ENCODE measurements at places on chromosomes 2 and 18. TPM values are rescaled to one million over a fixed set of nuclear protein-coding genes. Genes with fewer than 3 reads are reported as not detected.

- H3K36me3 ChIP-seq: no peaks in the 10 kb centered on the region
- no peak for DNase-seq
- no peaks in the 10 kb centered on the region for H3K4me1 ChIP-seq
- H3K4me3 ChIP-seq: no peak overlapping the region
- no peak overlapping the region for H3K27ac ChIP-seq
Observed at GRCh38 chr2:60741576-60741975, 14.5 kb upstream of the PAPOLG start.

DNA sequence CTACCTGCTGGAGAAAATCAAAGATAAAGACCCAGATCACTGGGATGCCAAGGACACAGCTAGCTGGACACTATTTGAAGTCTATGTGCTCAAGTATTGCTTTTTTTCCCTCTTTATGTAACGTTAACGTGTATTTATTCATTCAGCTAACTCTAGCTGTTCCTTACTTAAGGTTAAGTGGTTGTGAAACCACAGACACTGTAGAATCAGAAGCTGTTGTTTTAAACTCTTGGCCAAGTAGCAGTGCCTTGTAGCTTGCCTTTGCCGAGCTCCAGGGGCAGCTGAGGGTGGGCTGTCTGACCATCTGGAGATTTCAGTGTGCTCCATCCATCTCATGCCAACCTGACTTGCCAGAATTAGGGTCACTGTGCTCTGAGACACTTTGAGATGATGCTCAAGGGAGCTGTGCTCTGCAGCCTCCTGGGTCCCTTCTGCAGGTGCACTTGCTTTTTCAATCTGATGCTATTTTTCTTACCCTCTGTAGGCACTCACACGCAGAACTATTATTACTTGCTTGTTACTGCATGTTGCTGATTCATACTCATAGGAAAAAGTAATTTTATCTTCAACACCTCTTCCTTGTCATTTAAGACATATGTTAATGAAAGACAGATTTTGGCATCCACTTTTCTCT is 116.2 kb downstream of the METTL8 start:
- no peak overlapping the region for H3K4me3 ChIP-seq
- H3K36me3 ChIP-seq: peaks cover 5% of the 10 kb centered on the region
- H3K27me3 ChIP-seq: no peaks in the 10 kb centered on the region
- DNase-seq: peak; percentile 56
- peak overlapping the region; percentile 22 for H3K27ac ChIP-seq

DNA sequence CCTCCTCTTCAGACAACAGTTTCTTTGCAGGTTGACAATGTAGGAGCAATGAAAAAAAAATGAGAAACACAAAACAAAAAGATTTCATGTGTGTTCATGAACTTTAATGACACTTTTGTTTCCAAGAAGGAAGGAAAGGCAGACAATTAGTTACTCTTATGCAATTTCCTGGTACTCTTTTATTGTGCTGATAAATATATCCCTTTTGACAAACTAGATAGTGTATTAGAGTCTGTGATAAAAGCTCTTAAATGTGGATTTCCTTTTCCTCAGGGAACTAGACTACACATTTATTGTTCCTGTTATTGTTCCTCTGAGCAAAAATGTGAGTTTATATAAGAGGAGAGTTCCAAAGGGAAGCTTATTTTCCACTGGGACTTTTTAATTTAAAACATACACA is 188.7 kb upstream of the NRXN1 start:
- H3K4me3 ChIP-seq: no peak overlapping the region
- no peak overlapping the region for H3K27ac ChIP-seq
- no peak for DNase-seq
- no peaks in the 10 kb centered on the region for H3K36me3 ChIP-seq
- no peaks in the 10 kb centered on the region for H3K4me1 ChIP-seq

- DNase-seq: no peak
- H3K27me3 ChIP-seq: peaks cover 2% of the 10 kb centered on the region
- H3K4me3 ChIP-seq: no peak overlapping the region
Observed at GRCh38 chr2:237552908-237553307, 13.5 kb upstream of the PRLH start.

DNA sequence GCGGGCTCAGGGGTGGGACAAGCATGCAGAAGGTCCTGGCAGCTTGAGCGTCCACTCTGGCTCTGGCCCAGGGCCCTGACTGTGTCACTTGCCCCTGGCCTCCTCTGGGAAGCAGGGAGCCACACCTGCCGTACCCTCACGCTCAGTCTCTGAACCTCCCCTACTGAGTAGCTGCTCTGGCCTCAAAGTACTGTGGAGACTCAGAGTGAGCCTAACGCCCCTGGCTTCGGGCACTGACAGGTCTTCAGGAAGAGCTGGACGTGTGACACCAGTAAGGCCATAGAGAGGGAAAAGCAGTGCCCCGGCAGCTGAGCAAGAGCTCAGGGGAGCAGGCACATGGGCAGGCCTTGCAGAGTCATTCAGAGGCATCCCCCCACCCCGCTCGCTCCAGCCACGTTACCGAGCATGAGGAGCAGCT is 73.3 kb downstream of the SFXN5 start:
- H3K36me3 ChIP-seq: peaks cover 43% of the 10 kb centered on the region
- H3K4me3 ChIP-seq: no peak overlapping the region
- H3K4me1 ChIP-seq: peaks cover 8% of the 10 kb centered on the region
- no peak overlapping the region for H3K27ac ChIP-seq

DNA sequence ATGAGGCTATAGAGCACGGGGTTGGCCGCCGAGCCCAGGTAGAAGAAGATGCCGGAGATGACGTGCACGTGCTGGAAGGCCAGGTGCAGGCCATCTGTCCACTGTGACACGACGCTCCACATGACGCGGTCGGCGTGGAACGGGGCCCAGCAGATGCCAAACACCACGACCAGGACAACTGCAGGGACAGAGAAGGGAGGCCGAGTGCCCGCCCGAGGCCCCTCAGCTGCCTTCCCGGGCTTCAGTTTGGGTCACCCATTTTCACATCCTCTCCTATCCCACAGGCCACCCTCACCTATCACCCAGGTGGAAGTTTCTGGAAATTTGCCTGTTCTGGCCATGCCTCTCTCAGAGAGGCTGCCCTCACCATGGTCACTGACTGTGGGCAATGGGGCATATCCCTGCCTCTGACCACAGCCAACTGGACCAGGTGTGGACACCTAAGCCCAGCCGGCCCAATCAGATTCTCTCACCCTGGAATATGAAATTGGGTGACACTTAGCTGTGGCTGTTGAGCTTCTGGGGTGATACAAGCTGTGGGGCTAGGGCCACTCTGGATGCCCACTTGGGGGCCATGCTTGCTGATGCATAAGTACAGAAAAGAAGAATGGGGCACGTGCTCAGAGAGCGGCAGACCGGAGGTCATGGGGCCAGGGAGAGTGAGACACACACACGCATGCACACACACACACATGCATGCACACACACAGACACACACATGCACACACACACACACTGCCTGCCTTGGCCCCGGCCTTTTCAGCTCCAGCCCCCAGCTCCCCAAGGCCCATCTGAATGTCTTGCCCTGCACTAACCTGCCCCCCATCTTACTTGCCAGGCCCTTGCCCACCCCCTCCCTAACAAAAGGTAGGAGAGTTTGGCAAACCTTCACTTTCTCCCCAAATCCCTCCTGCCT is 4.7 kb downstream of the NMUR1 start:
- peaks cover 14% of the 10 kb centered on the region for H3K4me1 ChIP-seq
- H3K27me3 ChIP-seq: peaks cover 11% of the 10 kb centered on the region

DNA sequence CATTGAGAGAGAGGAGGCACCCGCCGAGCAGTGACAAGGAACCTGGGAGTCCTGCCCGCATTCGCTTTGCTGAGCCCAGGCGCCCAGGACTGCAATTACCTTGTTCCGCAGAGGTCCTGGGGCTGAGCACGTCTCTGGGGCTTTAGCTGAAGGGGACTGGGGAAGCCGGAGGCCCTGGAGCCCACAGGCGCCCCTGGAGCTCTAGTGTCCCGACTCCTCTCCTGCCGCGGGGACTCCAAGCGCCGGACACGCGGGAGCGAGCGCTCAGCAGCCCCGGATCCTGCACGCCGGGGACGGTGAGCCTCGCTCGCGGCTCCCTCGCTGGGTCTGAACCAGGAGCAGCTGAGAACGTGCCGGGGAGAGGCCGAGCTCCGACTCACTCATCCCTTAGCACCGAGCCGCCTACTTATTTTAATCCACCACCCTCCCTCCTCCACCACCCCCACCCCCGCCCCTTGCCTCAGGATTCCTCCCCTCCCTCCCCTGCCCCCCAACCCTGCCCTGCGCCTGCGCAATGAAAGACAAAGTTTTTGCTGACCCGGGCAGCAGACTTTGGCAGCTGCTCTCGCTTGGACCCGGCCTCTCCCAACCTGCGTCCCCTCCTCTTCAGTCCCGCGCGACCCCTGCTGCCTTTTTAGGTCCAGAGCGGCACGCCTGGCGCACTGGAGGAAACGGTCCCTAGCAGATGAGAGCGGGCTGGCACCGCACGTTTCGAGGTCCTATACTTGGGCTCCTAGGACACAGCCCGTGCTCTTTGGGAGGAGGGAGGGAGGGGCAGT is at the start of gene OSR1:
Gene OSR1 (minus strand): TSS at position 382 of the 779 bp plus-strand sequence. CDS start 4,818 bp downstream, outside the sequence.
- no peaks in the 10 kb centered on the region for H3K36me3 ChIP-seq
- peak within 1 kb of the TSS; percentile 26 for H3K27ac ChIP-seq
- peak within 1 kb of the TSS; percentile 60 for H3K4me3 ChIP-seq
- peaks cover 54% of the 10 kb centered on the region for H3K4me1 ChIP-seq
- peaks cover 99% of the 10 kb centered on the region for H3K27me3 ChIP-seq
- peak; percentile 77 for DNase-seq

DNA sequence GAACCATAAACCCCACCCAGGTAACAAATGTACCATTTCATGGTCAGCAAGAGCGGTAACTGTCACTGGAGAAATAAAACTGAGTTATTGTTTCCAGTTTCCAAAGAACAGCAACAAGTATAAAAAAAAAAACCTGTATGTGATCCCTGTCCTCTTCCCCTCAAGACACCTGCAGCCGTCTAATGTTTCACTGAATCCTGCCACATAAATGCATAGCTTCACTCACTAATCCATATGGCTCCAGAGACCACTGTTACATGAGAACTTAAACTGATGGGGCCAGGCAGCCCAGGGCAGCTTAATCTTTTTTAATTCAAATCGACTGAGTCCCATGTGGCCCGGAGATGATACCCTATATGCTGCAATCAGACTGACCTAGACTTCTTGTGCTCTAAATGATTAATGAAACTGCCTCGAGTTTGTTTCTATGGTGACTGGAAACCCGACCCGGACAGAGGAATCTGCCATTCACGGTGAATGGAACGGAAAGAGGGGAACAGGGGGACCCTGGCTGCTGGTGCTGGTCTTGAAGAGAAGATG is 60.9 kb upstream of the SIX2 start:
- H3K36me3 ChIP-seq: no peaks in the 10 kb centered on the region
- H3K27me3 ChIP-seq: no peaks in the 10 kb centered on the region
- H3K4me3 ChIP-seq: no peak overlapping the region
- H3K4me1 ChIP-seq: peaks cover 4% of the 10 kb centered on the region
- DNase-seq: peak; percentile 57

GRCh38 chr18:28164771-28165483 is 12.0 kb downstream of the CDH2 start:
- no peak for DNase-seq
- H3K27me3 ChIP-seq: no peaks in the 10 kb centered on the region
- H3K36me3 ChIP-seq: no peaks in the 10 kb centered on the region
- no peak overlapping the region for H3K4me3 ChIP-seq
- no peak overlapping the region for H3K27ac ChIP-seq

- no peak for DNase-seq
- H3K4me1 ChIP-seq: peaks cover 4% of the 10 kb centered on the region
- peak overlapping the region; percentile 40 for H3K27ac ChIP-seq
Observed at GRCh38 chr2:66805016-66805865, 370.3 kb downstream of the MEIS1 start.

DNA sequence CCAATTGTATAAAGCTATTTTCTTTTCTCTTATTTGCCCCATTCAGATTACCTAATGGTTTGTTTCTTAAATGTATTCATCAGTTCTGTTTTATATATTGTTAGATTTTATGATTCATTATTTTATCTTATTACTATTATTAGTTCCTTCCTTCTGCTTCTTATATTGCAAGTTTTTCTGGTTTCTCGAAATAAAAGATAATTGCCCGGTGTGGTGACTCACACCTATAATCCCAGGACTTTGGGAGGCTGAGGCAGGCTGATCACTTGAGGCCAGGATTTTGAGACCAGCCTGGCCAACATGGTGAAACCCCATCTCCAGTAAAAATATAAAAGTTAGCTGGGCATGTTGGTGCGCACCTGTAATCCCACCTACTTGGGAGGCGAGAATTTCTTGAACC is 37.8 kb downstream of the ANTXR1 start:
- no peak overlapping the region for H3K27ac ChIP-seq
- no peak for DNase-seq
- no peaks in the 10 kb centered on the region for H3K27me3 ChIP-seq
- H3K36me3 ChIP-seq: no peaks in the 10 kb centered on the region
- H3K4me3 ChIP-seq: no peak overlapping the region

DNA sequence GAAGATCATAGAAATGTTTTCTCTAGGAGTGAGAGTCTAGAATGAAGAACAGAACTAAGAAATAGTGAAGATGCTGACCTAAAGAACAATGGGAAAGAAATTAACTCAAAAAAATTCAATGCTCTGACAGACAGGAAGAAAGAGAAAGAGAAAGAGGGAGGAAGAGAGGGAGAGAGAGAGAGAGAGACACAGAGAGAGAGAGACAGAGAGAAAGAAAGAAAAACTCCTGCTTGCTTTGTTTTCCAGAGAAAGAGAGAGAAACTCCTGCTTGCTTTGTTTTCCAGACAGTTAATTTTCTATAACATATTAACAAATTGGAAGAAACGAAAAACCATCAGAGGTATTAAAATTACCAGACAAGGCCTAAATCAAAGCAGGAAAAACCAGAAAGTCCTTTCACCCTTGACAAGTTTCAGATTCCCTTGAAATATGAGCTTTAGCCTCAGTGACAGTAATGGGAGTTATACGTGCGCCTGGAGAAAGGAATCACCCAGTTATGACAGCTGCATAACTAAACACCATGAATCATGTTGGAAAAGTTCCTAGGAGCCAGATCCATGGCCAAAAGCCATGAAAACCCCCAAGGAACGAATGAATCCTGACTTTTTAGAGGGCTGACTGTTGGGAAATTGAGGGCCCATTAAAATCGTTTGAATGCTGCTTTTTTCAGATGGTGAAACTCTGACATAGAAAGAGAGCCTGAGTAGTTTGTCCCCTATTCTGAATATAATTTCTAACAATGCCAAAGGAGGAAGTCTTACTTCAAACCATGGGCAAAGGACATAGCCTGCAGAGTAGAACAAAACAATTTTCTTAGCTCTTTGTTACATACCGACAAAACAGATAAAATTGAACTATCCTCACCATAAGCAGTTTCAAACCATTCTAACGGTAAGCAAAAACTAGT is 228.6 kb upstream of the CHST9 start:
- H3K4me1 ChIP-seq: no peaks in the 10 kb centered on the region
- H3K27ac ChIP-seq: no peak overlapping the region
- no peaks in the 10 kb centered on the region for H3K36me3 ChIP-seq
- H3K27me3 ChIP-seq: no peaks in the 10 kb centered on the region
- no peak overlapping the region for H3K4me3 ChIP-seq

- no peak overlapping the region for H3K4me3 ChIP-seq
- peaks cover 3% of the 10 kb centered on the region for H3K27me3 ChIP-seq
- H3K36me3 ChIP-seq: no peaks in the 10 kb centered on the region
- no peak overlapping the region for H3K27ac ChIP-seq
- DNase-seq: no peak
Observed at GRCh38 chr18:57984490-57985115, 59.4 kb upstream of the NEDD4L start.

The GALR1 gene
- total RNA-seq: 3.2 TPM

The IL36RN gene
- total RNA-seq: 0.11 TPM

The IL18R1 gene
- total RNA-seq: 2.1 TPM

The SLC5A6 gene
- total RNA-seq: 41.4 TPM

The DSG1 gene
- total RNA-seq: 0.20 TPM

The PSME4 gene
- 50.5 TPM for total RNA-seq

The SLC40A1 gene
- 156 TPM for total RNA-seq

The CABLES1 gene
- 11.9 TPM for total RNA-seq

The C2orf80 gene
- 6.4 TPM for total RNA-seq

Measured in spinal cord (tissue), 10 donors.